ENCODE measurements at places on chromosomes 2 and 18.

- DNase-seq, result no peak
Measured at GRCh38 chr18:76461692-76462325, 33.2 kb downstream of the ZNF516 start.

GRCh38 chr18:26863122-26863879 lies 2.2 kb downstream of the AQP4 start:
- DNase-seq, result no peak

DNA sequence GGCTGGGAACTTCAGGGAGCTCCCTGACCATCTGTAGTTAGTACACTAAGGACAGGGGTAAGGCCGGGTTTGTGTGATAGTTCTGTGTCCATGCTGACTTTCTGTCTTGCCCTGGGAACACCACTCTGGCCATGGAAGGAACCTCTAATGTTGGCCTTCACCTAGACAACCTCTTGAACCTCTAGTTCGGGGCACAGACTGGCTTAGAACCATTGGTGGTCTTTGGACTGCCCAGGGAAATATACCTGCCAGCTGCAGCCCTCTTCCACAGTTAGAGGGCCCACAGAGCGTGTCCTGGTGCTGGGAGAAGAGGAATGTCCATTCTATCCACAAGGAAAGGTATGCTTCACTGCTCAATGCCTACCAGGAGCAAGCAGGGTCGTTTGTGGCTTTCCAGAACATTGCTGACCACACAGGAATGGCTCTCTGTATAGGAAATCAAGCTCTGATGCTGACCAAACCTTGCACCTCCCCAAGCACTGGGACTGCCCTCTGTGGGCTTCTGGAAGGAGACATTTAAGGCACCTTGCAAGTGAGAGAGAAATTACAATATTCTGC lies 318.8 kb upstream of the EPAS1 start:
- no peak for DNase-seq

- no peak for DNase-seq
Measured at GRCh38 chr2:3169106-3169870, 208.3 kb downstream of the EIPR1 start.

- no peak for DNase-seq
Measured at GRCh38 chr2:126885751-126886210, 12.9 kb upstream of the TEX51 start.

- DNase-seq, result no peak
Measured at GRCh38 chr2:229301237-229301636, 30.1 kb upstream of the PID1 start.

DNA sequence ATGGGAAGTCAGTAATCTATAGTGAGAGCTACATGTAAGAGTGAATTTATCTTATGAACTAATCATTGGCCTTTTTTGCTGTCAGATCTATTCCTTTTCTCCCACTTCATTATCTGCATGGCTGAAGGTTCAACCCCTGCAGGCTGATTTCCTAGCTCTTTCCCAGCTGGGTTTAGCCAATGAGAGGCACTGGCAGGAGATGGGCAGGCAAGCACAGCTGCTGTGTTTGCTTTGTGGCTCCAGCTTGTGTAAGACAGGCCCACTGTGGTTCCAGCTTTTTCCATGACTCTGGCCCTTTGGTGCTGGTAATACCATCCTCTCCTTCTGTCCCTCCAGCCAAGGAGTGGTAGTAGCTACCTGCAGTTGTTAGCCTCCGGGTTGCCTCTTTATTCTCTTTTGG lies 248.8 kb downstream of the PLCL1 start:
- no peak for DNase-seq

- DNase-seq, result no peak
Measured at GRCh38 chr2:75729861-75730260, 19.1 kb upstream of the GCFC2 start.

GRCh38 chr2:233082931-233083755 lies 23.0 kb downstream of the INPP5D start:
- DNase-seq, result no peak

GRCh38 chr2:85449214-85449588 lies 30.7 kb downstream of the SH2D6 start:
- no peak for DNase-seq

DNA sequence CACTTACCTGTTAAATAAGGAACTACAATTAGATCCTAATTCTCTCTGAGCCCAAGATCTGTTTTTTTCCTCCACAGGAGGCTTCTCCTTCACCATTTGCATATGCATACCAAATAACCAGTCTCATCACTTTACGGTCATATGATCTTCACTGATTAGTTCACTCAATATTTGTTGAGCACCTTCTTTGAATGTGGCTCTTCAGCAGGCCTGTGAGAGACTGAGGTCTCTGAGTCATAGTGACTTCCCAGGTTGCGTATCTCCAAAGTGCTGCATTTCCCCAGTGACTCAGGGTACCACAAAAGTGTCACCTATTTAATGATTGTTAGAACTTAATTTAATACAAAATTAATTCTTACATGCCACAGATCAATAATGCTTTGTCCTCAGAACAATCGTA lies 108.8 kb upstream of the TRIB2 start:
- DNase-seq, result no peak

GRCh38 chr2:131055169-131056065 lies 37.8 kb downstream of the FAM168B start:
- DNase-seq, result no peak

GRCh38 chr2:204031056-204031455 lies 94.5 kb downstream of the ICOS start:
- DNase-seq, result no peak

- no peak for DNase-seq
Measured at GRCh38 chr2:202909394-202910192, 1.9 kb downstream of the WDR12 start.

GRCh38 chr18:48589797-48590519 lies 51.1 kb downstream of the CTIF start:
- DNase-seq, result no peak

- no peak for DNase-seq
Measured at GRCh38 chr2:237456200-237456843, 30.7 kb upstream of the MLPH start.

GRCh38 chr2:111057045-111057444 lies 63.7 kb upstream of the BCL2L11 start:
- DNase-seq, result no peak

DNA sequence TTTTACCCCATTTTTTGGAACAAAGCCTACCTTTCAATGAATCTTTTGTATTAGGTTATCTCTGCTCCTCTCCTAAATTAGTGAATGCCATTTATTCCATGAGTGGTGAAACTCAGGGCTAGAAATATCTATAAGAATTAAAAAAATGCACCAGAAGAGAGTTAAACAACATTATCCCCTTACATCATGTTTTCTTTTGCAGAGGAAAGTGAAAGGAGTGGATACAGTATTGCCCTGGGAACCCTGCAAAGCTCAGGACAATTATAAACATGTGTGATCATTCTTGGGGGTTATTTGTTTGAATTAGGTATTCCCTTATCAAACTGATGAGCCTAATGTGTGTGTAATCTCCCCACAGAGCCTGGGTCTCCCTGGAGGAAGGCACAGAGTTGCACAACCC lies 559.2 kb downstream of the RNF144A start:
- DNase-seq, result no peak

DNA sequence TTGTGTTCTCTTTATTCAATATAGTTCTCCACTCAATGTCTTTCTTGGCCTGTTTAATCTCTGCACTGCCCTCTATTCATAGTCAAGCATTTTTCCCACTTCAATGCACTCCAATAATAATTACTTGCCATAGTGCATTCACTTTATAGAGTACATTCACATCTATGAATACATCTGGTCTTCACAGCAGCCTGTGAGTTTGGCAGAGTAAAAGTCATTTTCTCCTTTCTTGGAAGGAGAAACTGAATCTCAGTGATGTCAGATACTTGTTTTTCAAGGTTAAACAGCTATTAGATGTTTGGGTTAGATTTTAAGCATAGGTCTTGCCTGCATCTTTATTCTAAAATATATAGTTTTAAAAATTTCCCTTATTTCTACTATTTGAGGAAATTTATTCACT lies 373.2 kb downstream of the TRIB2 start:
- no peak for DNase-seq

DNA sequence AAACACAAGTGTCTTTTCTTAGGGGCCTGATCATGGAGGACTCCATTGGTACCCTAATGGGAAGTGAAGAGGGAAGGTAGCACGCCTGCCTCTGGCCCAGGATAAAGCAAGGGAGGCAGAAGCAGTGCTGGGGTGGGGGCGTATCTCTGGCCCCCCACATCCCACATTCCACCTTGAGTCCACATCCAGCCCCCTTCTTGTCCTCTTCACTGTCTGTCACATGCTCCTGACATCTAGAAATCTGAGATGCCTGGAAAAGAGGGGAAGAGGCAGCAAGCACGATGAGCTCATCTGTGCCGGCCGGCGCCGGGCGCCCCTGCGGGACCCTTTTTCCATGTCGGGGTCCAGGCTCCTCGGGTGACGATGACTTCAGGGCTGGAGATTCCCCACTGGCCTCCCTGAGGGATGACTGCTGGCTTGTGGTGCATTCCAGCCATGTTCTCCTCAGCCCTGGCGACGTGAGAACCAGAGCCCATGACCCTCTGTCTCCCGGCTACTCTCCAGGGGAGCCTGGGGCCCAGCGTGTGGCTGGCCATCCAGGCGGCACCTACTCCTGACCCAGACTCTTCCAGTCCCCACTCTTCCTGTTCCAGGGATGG lies 277.5 kb downstream of the DYSF start:
- DNase-seq, result no peak

DNA sequence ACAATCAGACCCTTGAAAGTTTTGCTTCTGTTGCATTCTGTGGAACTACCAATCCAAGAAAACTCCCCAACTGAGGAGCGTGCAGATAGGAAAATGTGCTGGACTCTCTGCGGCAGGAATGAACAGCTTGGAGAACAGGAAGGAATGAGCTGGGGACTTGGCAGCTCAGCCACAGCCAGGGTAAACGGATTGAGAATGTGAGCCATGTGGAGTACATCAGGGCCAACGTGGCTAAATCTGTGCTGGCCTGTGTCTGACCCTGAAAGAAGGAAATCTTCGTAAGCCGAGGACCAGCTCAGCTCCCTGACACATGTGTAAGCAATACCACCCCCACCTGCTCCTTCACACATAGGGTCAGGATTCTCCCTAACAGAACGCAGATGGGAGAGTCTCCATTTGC lies 1023.7 kb downstream of the BCL11A start:
- DNase-seq, result no peak

- DNase-seq, result no peak
Measured at GRCh38 chr18:40249390-40250080, 1705.5 kb upstream of the PIK3C3 start.

GRCh38 chr2:170026361-170026760 lies 151.6 kb upstream of the MYO3B start:
- DNase-seq, result no peak

DNA sequence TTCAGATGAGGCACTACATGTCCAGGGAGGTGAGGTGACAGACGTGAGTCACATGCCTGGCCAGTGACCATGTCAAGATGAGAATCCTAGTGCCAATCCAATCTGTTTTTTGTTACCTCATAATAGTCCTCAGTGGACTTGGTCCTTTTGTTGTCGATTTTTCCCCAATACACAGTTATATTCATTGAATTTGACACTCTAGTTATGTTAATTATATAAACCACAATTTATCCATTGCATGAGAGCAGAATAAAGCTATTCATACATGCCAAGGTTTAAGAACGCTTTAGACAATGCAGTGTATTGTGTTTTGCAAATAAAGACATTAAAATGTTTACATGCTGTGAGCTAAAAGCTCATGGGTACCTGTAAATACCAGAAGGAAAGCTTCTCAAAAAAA lies 21.6 kb upstream of the TMEFF2 start:
- no peak for DNase-seq

DNA sequence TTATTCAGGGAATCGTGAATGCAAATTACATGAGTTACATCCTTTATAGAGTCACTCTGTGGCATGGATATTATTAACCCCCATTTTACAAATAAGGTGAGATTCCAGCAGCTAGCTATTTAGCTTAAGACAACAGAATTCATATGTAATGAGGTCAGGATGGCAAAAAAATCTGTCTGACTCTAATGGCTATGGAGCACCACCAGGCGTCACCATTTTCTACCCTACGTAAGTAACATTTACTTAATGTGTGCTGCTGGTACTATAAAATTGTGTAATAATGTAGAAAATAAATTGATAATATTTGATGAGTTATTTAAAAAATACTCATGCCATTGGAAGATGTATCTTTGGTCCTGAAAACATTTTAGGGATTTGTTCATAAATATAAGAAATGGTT lies 2040.1 kb upstream of the LRRTM1 start:
- no peak for DNase-seq

DNA sequence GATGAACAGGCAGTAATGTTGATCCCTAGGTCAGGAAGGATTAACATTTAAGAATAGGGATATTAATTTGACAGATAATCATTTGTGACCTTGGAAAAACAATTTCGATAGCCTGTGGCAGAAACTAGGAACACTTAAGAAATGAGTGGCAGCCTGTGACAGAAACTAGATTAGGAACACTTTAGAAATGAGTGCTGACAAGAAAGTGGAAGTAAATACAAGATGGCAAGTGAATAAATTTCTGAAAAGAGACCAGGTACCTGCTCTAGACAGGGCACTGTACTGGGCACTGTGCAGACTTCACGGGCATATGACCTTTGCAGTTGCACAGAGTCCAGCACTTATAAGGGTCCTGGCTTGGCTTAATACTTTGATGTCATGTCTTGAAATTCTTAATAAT lies 5.5 kb upstream of the HNRNPA3 start:
- DNase-seq, result no peak

DNA sequence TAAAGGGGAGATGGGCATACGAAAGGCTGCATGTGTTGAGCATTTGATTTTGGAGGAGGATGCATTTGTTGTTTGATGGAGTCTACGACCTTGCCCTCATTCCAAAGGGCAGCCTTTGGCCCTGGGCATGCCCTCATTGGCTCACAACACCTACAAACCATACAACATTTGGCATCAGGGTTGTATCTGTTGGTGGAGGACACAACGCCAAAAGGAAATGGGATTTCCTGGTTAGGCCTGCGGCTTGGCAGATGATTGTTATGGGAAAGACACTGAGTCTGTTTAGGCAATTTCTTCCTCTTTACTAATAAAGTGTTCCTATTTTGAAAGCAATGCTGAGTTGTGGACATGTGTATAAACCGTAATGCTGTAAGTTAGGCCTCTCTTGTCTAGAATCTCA lies 246.9 kb downstream of the LDLRAD4 start:
- DNase-seq, result no peak

DNA sequence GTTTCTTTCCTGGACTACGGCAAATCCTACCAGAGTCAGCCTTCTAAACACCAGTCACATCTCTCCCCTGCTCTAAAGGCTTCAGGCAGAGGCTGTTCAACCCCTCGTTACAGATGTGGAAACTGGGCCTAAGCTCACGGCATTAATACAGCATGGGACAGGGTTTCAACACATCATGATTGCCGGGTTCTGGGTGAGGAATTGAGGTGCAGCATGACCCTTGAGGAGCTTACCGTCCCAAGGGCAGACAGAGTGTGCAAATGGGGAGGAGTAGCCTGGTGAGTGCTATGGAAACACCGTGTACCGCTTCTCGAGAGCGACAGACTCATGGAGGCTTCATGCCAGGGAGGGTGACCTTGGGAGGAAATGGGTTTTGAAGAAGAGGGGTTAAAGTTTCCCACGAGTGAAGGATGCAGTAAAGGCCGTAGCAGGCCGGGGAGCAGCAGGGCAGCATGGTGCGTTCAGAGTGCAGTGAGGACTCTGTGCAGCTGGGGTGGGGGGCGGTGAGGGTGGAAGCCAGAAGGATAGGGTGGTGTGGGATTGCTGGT lies 51.1 kb downstream of the TGOLN2 start:
- DNase-seq, result no peak
